Tongue (tissue), 3 donors: ENCODE measurements at places on chromosomes 6 and 20.

DNA sequence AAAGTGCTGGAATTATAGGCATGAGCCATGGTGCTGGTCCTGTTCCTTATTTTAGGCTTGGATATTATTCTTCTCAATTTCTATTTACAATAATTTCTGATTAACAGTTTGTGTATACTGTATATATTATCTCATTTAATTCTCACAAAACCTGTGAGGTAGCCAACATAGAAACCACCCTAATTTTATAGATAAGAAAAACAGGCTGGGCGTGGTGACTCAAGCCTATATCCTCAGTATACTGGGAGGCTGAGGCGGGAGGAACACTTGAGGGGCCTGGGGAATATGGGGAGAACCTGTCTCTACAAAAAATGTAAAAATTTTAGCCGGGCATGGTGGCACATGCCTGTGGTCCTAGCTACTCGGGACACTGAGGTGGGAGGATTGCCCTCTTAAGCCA is 3.8 kb upstream of the AFG1L start:
- DNase-seq: no peak

DNA sequence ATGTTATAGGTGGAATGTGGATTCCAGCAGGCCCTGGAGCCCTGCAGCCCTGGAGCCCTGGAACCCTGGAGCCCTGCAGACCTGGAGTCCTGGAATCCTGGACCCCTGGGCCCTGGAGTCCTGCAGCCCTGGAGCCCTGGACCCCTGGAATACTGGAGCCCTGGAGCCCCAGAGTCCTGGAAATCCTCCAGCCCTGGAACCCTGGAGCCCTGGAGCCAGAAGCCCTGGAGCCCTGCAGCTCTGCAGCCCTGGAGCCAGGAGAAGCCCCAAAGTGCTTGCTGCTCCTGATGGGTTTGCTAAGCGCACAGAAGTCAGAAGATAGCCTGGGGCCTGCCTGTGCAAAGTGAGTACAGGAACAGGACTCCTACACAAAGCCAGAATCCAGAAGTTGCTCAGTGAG is 223.1 kb upstream of the PDE10A start:
- no peak for DNase-seq

DNA sequence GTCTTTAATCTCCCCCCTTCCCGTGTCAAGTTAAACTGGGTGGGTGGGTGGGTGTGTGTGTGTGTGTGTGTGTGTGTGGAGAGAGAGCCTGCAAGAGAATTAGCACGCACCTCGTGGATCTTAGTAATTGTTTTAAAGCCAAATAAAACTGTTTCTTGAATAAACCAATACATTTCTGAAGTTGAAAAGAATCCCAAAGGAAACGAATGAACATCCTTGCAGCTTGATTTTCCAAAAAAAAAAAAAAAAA is 381 bp upstream of the BICRAL start:
- no peak for DNase-seq

DNA sequence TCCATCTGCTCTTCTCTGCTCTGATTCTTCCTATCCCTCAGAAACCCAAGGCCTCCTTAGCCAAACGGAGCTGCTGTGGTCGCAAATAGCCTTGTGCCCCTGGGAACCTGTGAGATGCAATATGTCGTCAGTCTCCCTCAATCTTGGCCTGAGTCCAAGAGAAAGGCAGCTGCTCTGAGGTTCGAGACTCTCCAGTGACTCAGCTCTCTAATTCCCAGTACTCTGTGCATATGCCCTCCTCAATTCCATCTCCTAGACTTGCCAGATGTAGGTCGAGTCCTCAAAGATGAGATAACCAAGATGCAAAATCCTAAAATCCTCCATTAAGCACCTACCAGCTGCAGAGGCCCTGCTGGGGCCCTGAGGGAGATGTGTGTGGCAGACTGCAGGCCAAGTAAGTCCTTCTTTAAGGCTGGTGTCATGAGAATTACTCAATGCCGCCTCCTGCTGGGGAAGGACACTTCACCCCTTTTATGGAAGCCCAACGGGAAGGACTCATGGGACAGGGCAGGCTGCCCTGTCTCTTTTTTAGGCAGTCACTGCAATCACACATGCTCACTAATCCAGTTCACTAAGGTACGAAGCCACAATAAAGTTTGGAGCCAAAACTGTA is 28.5 kb downstream of the C6orf15 start:
- peak; percentile 68 for DNase-seq

GRCh38 chr6:69784595-69785377 is 12.0 kb downstream of the LMBRD1 start:
- no peak for DNase-seq

DNA sequence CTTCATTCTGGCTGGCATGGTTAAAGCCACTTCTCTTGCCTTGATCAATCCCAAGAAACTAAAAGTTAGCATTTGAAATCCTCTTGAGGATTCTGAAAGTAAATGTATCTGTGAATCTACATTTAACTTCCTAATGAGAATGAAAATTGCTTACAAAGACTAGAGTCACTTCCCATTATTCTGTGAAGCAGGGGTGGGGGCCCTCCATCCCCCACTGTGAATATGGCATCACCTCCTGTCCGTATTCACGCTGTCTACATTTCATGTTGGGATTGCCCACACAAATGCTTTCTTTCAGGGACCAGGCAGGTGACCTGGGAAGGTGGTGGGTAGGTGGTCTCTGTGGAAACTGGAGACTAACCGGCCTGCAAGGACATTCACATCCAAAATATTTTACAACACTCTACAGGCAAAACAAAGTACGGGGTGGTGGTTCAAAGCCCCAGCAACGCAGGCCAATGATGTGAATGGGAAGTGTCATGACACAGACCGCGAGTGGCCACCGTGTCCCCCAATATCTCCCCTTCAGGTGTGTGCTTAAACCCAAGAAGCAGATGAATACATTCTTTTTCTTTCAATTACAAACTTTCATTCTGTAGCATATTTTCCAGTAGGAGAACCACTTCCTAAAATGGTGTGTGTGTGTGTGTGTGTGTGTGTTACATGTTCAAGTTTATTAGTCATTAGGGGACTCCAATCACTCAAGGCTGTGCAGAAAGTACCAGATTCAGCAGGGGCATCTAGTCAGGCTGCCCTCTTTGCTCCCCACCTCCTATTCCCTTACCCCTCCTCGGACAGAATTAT is 132.2 kb downstream of the PRND start:
- DNase-seq: no peak

DNA sequence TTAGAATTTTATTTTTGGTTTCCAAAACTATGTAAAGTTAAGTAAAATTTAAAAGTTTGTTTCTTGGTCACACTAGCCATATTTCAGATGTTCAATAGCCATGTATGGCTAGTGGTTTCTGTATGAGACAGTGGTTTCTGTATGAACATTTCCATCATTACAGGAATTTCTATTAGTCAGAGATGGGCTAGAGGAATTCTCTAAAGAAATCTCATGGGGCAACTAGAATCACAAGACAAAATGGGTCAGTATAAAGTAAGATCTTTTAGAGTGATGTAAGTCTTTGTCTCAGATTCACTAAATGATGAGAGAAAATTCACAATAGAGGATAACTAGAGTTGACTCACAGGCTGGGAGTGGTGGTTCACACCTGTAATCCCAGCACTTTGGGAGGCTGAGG is 149.0 kb downstream of the FUT9 start:
- no peak for DNase-seq
